Osteoblast (primary cell): ENCODE measurements at places on chromosomes 5 and 9. TPM values are rescaled to one million over a fixed set of nuclear protein-coding genes. Genes with fewer than 3 reads are reported as not detected.

The ERCC8 gene
- 20.0 and 23.2 TPM in 2 replicates for total RNA-seq

The CAMK4 gene
- 0.29 and 0.72 TPM in 2 replicates for total RNA-seq

DNA sequence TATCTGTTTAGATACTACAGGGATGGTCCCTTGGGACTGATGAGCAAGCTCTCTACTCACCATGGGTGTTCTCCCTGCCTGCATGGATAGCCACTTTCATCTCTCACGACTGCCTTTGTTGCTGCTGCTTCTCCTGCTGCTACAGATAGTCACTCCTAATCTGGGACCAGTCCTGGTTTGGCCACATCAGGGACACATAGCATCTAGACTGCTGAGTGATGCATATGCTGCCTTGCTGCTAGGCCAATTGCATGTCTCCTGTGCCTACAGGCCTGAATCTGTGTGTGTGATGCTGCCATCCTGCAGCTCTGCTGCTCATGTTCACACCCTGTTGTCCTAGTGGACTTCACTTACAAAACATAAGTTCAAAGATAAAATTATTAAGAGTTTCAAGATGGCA is 297.1 kb downstream of the HCN1 start:
- no peak for DNase-seq

DNA sequence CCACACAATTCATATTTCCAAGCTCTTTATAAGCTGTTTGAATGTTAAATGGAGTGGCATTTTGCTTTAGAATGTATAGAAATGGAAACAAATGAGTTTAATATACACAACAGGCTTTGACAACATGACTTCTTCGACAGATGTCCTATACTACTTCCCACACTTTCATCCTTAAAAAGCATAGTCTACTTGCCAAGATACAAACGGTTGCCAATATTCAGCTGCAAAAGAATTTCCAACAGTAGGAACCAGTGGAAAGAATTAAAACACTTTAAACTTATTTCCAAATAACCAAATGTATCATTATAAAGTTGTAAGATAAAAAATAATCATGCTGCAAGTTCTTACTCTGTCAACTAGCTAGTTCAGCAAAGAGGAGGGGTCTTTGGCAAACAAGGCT is 456.4 kb downstream of the PDE4D start:
- DNase-seq, result no peak

The ADAMTS13 gene
- 1.2 and 1.4 TPM in 2 replicates for total RNA-seq

DNA sequence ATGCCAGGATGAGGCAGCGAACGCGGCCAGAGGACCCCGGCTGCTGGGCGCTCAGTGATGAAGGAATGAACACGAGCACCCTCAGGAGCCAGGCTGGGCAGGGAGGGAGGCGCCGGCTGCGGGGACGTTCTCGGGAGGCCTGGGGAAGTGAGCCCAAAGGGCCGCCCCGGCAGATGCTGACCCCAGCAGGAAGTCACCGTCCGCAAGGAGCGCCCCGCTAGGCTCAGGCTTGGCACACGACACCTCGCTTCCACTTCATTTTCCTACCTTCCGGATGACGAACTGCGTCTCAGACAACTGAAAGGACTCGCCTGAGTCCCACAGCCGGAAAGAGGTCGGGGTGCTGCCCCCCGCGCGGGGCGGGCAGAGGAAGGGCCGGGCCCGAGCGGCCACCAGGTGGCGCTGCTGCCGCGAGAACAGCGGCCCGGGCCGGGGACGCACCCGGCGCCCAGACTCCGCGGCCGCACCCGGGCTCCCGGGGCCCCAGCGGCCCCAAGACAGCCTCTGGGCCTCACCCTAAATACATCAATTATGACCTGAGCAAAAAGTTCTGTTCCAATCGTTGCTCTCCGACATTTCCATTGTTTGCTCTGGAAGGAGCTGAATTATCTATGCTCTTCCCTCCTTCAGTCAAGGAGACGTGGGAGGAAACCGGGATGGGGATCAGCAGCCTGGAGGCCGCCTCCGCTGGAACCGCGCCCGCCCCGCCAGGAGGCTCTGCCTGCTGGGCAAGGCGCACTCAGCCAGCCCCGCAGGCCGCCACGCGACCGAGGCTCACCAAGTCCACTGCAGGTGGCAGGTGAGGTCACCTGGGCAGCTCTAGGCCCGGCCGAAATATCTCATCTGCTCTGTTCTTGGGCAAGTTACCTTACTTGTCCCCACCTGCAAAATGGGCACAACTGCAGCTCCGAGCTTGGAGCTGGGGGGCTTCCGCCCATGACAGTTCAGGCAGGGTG is 107.0 kb downstream of the ZNF354C start:
- peak; percentile 98 for DNase-seq

GRCh38 chr9:121750715-121751623 is 99.5 kb downstream of the DAB2IP start:
- DNase-seq, result no peak

DNA sequence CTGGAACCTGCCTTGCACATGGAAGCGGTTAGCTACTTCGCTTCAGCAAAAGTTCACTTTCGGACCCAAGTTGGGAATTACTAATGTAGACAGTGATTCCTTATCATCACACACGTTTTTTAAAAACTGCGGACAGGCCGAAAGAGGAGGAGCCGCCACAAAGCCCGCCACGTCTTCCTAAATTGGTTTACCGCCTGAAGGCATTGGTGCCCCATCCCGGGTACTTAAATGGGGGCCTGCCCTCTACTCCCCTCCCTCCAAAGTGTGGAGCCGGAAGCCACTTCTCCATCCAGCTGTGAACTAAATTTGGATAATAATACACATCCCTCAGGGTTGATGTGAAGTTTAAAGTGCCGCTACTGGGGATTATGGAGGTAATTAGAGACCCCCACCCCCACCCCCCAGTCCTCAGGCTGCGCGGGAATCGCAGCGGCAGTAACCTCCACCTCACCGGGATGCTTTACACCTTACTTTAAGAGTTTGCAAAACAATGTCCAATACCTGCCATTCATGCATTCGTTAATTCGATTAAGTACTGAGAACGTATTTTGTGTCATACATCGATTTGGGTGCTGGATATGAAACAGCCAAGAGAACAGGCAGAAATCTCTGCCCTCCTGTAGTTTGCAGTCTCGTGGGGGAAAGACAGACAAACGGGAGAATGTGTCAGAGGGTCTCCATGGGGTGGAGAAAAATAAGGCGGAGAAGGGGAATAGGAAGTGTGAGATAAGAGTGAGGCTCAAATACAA is 937 bp upstream of the MACROH2A1 start:
- DNase-seq, result no peak

The ANKRD34B gene
- not detected in 2 replicates for total RNA-seq

DNA sequence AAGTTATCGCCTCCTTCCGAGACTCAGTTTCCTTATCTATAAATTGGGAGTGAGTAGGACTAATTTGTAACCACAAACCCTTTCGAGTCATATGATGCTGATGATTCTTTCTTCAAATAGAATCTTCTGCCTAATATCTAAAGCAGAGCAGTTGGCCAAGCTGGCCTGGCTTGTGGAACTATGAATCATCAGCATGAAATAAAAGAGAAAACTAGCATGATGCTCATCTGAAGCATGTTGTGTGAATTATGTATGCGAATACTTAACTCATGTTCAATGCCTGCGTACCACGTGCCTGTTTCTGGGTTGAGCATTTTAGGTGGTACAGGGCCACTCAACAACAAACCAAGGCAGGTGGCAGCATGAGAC is 15.0 kb upstream of the ORM1 start:
- DNase-seq, result peak; percentile 92

DNA sequence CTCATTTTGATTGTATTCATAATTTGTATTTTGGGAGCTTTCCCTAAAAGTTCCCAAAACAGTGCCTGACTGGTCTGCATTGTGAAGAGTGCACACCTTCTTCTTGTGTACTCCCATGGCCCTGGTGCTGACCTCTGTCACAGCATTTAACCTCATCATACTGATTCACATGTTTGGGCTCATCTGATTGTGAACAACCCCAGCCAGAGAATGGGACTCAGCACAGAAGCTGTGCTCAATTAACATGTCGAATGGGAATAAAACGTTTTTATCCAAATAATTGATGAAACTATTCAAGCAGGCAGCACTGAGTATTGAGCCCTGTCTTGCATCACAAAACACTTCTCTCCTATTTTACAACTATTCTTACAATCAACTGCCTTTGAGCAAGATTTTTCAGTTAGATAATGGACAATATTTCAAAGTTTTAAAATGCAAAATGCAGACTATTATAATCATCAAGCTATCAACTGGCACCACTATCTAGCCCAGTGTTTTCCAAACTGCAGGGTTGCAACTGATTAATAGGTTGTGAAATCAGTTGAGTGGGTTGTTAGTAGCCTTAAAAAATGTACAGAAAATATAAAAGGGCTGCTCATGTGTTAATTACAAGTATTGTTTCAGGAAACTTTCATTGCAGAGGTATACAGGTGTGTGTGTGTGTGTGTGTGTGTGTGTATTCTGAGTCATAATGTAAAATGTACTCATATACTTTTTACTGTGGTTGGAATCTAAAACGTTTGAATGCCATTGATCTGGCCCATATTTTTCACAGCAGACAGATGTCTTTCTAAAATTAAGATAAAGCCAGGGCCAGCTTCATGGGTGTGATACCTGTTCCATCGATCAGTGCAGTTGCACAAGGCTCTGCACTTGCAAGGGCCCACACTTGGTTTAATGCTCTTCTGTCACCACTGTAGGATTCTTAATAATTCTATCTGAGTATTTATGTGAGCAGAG is 190.5 kb downstream of the PIK3R1 start:
- DNase-seq, result no peak

DNA sequence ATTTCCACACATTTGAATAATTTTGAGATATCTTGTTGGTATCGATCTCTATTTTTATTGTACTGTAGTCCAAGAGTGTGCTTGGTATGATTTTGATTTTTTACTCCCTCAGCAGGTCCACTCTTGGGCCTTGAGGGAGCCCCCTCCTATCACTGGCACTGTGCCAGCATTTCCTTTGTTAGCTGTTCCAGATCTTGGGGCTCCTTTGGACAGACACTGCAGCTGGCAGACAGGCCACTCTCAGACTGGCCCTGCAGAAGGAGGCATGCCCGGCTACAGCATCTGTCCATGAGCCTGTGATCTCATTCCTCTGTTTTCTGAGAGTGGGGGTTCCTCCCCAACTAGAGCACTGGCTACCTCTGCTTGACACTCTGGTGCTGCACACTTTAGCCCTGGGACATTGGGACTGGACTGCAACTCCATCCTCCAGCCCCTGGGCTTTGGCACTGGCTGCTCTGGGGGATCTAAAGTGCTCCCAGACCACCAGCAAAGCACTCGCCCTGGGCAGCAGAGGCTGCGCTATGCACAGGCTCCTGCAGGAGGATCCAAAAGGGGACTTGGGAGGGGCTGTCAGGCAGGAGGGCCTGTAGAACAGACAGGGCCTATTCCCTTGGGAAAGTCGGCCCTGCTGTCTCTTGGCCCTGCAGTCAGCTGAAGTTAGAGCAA is 271.3 kb upstream of the DMAC1 start:
- DNase-seq, result peak; percentile 23
